Pericardium fibroblast (primary cell): ENCODE measurements at places on chromosomes 5 and 9. TPM values are rescaled to one million over a fixed set of nuclear protein-coding genes. Genes with fewer than 3 reads are reported as not detected.

The PRDM9 gene
- not detected in 2 replicates for total RNA-seq

The ANKRD18B gene
- total RNA-seq = not detected in 2 replicates

The WDR38 gene
- not detected in 2 replicates for total RNA-seq

The GRM6 gene
- total RNA-seq = not detected in 2 replicates

The POLR3G gene
- 3.4 and 6.3 TPM in 2 replicates for total RNA-seq

The ANKRD31 gene
- under 0.01 and 0.09 TPM in 2 replicates for total RNA-seq

The HAPLN1 gene
- total RNA-seq = 0.17 and 7.4 TPM in 2 replicates

The WDR5 gene
- 17.9 and 18.1 TPM in 2 replicates for total RNA-seq

The SHOC1 gene
- total RNA-seq = 0.09 TPM in 1 of 2 replicates, not detected in the other

The FREM1 gene
- total RNA-seq = 0.17 and 1.8 TPM in 2 replicates

The TMEM215 gene
- total RNA-seq = under 0.01 TPM in 1 of 2 replicates, not detected in the other

The PCDHGA10 gene
- 6.9 and 8.6 TPM in 2 replicates for total RNA-seq

The CCDC171 gene
- 1.0 and 1.3 TPM in 2 replicates for total RNA-seq

The MYORG gene
- 0.94 and 2.9 TPM in 2 replicates for total RNA-seq

The NTNG2 gene
- 0.58 and 1.3 TPM in 2 replicates for total RNA-seq

The WNT8A gene
- not detected in 2 replicates for total RNA-seq

The NUTM2F gene
- not detected in 2 replicates for total RNA-seq

The SPINK5 gene
- not detected in 2 replicates for total RNA-seq

The CDKN2AIPNL gene
- 18.8 and 25.3 TPM in 2 replicates for total RNA-seq

The CDC20B gene
- not detected in 2 replicates for total RNA-seq

The LRRC19 gene
- total RNA-seq = not detected in 2 replicates

The MEF2C gene
- total RNA-seq = 2.9 and 4.1 TPM in 2 replicates

The PFN3 gene
- not detected in 2 replicates for total RNA-seq

The DMRT2 gene
- total RNA-seq = 0.26 TPM in 1 of 2 replicates, not detected in the other

The LVRN gene
- total RNA-seq = 0.34 TPM in 1 of 2 replicates, not detected in the other

The ECPAS gene
- total RNA-seq = 56.1 and 64.5 TPM in 2 replicates
